ENCODE measurements at places on chromosomes 11 and 22.

DNA sequence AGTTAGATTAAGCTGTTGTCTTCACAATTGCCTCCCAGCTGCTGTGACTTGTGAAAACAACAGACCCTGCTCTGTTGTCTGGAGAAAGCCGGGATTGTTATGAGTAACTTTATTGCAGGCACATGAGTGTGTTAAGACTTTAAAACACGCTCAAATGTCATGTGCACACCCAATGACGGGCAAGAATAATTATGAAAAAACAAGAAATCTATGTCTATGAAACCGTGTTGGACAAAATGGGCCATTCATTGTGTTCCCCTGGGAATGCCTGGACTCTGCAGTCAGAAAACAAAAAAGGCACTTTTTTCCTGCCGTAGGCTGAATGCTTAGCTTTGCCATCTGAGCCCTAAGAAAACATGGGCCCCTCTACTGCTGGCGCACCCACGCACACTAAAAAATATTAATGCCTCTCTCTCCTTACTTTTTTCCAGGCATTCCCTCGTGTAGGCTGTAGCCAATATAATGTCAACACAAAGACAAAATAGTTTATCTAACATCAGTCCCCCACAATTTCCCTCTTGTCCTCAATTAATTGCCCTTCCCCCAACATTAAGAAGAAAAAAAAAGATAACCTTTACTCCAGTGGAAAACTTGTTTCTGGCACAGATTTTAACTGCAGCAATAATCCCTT is 207.9 kb downstream of the SOX6 start:
- no peak for DNase-seq

GRCh38 chr11:120121336-120121735 is 16.6 kb downstream of the TRIM29 start:
- DNase-seq, result no peak

DNA sequence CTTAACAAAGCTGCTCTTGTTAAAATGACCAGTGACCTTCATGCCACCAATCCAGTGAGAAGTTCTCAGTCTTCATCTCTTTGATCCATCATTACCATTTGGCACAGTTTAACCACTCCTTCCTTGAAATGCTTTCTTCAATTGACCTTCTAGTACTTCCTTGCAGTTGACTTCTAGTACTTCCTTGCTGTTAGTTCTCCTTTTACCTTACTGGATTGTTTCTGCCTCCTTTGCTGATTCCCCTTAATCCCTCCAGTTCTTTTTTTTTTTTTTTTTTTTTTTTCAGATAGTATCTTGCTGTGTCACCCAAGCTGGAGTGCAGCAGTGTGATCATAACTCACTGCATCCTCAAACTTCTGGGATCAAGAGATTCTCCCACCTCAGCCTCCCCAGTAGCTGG is 66.0 kb upstream of the HORMAD2 start:
- DNase-seq, result no peak

DNA sequence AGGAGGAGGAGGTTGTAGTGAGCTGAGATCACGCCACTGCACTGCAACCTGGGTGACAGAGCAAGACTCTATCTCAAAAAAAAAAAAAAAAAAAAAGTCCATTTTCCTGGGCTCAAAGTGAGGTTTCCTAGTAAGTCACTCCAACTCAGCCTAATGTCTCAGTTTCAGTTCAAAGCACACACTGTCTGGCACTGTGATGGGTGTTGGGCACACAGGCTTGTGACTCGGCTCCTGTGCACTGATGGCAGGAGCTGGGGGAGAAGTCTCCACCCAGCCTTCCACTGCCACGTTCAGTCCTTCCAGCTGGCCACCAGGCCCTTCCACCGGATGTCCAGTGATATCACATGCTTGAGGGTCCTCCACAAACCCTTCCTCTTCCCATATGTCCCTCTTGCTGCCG is 186.0 kb downstream of the CEP164 start:
- DNase-seq, result no peak

- no peak for DNase-seq
Measured at GRCh38 chr11:19892387-19892786, 179.8 kb downstream of the NAV2 start.

GRCh38 chr11:72723508-72723907 is 28.7 kb downstream of the ARAP1 start:
- no peak for DNase-seq

GRCh38 chr22:44357296-44357965 is 44.7 kb upstream of the SHISAL1 start:
- DNase-seq, result no peak

All from T-helper 1 cell (primary cell).